Stimulated activated CD8-positive, alpha-beta memory T cell treated with anti-CD3 and anti-CD28 coated beads, Interleukin-7, amount 100 ng/mL, for 48 hours (primary cell): ENCODE measurements at places on chromosomes 16 and 17.

DNA sequence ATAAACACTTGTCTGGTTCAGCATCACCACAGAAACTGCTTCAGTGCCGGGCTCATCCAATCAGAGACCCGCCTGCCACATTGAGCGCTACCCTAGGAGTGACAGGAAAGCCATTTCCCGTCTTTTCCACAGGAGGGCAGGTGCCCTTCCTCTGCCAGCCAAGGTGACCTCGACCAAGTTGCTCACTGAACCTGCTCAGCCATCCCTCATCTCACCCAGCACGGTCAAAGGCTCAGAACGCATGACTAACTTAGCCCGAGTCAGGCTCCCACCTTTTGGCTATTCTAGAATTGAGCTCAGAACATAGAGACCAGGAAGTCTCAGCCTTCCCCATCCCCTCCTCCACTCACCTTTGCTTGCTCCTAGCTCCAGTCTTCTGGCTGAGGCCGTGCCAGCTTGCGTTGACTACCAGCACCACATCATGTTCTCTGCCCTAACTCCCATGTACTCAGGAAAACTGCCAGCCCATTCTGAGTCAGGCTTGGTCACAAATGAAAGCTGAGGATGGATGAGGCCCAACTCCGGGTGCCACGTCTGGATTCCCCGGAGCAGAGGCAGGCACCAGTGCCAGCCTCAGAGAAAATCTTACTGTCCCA lies 15.6 kb downstream of the MRPS23 start:
- DNase-seq: no peak

GRCh38 chr16:53855511-53855910 lies 151.6 kb downstream of the FTO start:
- DNase-seq: no peak

- DNase-seq: no peak
These were observed 478.1 kb downstream of the NPIPA7 start for GRCh38 chr16:16857012-16857411.

DNA sequence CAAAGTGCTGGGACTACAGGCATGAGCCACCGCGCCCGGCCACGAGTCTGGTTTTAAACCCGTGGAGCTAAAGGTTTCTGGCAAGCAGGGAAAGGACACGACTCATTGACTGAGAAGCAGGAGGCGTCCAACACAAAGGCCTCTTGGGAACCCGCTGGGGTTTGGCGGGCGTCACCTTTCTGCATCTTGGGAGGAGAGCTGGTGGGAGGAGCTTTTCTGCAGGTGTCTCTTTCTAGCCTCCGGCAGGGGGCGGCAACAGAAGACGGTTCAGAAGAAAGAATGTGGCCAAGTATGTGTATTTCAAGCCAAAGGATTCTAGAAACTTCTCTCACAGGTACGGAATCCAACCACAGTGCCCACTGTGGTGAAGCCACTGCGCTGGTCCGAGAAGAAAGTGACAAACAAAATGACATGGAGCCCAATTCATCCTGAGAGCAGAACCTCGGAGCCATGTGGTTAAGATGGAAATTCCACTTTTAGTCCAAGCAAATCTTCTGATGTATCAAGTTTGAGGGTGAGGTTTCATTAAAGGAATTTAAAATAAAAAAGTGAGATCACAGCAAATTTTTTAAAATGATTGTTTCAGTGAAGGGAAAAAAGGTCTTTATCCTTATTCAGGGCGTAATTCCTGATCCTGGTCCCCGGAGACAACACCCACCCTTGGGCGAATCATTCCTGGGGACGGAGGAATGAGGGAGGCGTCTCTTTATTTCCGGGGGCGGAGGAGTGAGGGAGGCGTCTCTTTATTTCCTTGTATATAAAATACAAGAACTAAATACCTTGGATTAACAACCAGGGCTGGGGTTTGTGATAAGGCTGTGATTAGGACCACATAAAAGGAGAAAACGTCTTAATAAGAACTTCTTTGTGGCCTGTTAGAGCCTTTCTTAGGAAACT lies 97.6 kb downstream of the MRM3 start:
- DNase-seq: no peak

DNA sequence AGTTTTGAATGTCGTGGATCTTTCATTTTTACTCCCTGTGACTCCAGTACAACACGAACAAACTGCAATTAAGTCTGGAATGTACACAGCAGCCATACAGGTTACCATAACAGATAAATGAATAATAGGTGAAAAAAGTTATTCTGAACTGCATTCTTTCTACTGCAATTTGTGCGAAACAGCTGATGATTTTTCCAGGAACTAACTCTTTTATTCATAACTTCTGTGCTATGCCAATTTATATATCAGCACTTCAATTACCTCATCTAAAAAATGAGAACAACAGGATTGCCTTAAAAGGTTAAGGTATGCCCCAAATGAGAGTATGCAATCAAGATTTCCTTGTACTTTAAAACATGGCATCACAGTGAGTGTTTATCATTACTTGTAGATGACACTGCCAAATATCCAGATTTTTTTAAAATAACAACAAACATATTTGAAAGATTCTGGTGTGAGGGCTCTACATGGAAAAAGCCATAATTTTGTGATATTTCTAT lies 238.9 kb downstream of the CDH8 start:
- no peak for DNase-seq
